ENCODE measurements at places on chromosomes 16 and 17.

DNA sequence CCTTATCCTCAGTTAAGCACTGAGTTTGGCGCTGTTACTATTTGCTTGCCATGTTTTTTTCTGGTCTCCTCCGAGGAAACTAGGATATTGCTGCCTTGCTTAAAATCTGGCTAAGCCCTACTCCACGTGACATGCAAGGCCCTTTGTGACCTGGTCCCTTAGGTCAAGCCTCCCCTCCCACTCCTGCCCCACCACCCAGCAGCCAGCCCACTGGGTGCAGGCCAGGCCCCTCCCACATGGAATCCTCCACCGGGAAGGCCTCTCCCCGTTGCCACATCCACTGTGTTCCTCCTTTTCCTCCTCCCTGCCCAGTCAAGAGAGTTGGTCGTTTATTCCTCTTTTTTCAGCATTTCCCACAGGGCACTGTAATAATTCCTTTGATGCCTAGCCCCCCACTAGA, 16.2 kb downstream of the PSMD3 start:
- DNase-seq, result no peak

DNA sequence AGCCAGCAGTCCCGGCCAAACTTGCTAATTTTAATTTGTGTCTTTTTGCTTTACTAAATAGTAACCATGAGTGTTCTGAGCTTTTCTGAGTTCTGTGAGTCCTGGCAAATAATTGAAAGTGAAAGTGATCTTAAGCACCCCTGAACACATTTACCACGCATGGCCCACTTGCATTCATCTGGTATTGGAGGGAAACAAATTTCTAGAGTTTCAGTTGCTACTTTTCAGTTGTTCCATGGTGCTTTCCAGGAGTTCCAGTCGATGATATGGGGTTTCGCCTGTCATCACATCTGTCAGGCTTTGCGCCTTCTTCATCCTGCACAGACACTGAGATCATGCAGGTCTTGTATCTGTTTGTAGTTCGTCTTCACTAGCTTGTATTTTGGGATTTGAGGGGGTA, 44.1 kb downstream of the CRLF3 start:
- no peak for DNase-seq

DNA sequence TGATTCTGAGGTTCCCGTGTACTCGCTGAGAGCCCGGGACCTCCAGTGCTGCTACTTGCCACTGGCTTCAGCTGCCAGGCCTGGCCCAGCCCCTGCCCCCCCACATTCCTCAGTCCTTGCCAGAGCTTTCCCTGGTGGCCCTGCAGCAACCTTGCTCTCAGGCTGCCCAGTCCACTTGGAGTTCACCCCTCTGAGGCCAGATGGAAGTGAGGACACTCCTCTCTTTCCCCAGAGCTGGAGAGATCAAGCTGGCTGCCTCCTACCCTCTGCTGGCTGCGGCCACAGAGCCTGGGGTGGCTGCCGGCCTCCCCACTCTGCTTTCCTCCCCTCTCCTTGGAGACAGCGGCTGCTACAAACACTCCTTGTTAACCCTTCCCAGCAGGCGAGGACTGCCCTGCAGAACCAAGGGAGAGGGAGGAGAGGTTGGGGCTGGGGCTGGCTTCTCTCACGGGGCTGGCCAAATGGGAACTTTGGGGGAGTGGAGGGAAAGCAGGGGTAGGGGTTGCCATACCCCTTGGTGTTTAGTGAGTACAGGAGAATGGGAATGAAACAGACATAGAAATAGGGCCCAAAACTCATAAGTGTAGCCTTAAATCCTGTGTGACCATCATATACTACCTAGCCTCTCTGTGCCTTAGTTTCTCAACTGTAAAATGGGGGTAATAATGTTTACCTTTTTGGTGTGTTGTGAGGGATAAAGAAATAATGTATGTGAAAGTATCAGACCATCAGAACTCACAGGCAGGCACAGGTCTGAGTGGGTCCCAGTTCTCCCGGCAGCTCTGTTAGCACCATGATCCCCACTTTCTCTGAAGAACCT, at the start of gene GAS2L2:
Gene GAS2L2 (minus strand): TSS at position 295 of the 820 bp plus-strand sequence. CDS start 389 bp downstream, outside the sequence.
- no peak for DNase-seq

- no peak for DNase-seq
Observed at GRCh38 chr16:73023752-73024570, 24.0 kb downstream of the ZFHX3 start.

GRCh38 chr17:50986989-50987660, 121.0 kb upstream of the TOB1 start:
- no peak for DNase-seq

DNA sequence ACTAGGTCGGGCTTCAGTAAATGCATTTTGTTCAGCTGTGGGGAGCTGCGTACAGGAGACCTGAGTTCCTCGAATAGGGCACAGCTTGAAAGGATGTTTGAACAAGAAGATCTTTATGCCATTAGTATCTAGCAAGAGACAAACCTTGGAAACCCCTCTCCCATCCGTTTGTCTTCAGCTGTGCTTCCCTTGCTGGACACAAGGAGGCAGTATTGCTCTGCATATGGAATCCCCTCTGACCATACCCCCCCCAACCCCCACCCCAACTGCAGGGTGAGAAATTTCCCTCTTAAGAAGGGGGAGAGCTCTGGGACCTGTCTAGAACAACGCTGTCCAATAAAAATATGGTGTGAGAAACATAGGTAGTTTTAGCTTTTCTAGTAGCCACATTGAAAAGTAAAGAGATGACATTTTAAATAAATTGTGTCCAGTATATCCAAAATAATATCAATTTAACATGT, 1.6 kb downstream of the MRM1 start:
- DNase-seq, result peak; percentile 54

DNA sequence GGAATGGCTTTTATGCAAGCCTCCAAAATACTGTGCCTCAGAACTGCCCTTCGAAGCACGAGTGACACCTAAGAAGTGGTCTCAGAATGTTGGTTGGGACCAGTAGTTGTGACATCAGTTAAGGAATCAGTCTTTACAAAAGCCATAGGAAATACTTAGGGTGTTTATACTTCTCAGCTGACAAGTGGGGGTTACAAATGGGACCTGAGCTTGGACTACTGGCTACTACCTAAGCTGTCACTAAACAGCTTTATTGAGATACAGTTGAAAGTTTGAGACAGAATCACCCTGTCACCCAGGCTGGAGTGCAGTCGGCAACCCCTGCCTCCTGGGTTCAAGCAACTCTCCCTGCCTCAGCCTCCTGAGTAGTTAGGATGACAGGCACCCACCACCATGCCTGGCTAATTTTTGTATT, 5.0 kb downstream of the RPL19 start:
- no peak for DNase-seq

DNA sequence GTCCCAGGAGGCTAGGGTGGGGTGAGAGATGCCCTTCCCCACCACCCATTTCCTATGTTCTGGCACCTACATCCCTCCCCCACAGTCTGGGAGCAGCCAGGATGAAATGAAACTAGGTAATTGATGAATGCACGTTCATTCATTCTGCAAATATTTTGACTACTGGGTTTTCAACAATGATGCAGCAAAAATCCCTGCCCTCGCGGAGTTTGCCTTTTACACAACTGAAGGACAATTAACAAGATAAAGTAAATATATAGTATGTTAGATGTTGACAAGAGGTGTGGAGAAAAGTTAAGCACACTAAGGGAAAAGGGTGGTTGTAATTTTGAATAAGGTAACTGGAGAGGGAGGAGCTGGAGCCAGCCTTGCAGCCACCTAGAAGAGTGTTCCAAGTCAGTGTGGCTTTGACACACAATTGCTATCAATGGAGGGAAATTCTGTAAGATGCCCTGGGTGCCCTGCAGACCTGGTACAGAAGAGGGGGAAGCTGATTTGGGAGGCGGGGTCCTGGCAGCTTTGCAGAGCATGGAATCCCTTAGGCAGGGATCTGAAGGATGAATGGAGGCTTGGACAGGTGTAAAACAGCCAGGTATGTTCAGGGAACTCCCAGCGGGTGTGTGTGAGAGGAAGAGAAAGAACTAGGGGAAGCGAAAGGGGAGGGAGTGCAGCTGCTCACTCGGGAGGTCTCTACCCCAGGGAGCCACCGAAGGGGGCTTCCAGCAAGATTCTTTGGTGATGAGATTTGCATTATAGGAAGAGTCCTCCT, 2.5 kb downstream of the TMEM92 start:
- DNase-seq, result no peak

DNA sequence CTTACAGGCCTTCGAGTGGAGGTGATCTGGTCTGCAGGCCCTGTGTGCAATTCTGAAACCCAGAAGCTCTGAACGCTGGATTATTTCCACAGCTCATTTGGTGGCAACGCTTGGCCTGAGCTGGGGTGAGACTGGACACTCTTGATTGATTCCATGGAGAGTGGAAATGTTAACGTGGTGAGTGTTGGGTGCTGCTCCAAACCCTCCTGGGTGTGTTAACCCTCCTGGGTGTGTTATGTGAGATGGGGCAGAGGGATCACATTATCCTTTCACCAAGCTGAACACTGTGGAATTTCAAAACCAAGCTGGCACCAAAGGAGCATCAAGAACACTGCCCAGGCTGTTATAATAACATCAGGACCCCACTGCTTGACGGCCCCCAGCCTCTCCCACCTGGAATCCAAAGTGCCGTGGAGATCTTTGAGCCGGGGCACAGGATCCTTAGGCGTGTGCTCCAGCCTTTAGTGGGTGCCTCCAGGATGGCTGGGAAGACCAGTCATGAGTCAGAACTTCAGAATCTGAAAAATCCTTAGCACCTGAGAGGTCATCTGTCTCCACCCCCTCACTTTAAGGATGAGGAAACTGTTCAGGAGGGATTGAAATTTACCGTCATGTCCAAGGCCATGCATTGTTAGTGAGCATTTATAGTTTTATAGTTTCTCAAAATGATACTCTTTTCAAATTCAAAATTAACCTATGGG, 75.0 kb downstream of the RPTOR start:
- DNase-seq, result no peak

GRCh38 chr17:63658366-63658765, 36.1 kb downstream of the MAP3K3 start:
- DNase-seq, result no peak

DNA sequence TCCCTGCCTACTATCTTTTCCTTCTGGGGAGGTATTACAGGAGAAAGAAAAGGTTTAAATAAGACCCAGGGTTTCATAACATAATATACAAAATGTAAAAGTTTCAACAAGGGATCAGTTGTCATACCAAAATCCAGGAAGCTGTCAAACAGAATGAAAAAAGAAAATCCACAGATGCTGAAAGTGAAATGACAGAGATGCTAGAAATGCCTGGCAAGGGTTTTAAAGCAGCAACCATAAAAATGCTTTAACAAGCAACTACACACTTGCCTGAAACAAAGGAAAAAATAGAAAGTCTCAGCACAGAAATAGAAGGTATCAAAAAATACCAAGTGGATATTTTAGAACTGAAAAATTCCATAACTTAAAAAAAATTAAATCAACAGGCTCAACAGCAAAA, 105.0 kb downstream of the C16orf78 start:
- no peak for DNase-seq

DNA sequence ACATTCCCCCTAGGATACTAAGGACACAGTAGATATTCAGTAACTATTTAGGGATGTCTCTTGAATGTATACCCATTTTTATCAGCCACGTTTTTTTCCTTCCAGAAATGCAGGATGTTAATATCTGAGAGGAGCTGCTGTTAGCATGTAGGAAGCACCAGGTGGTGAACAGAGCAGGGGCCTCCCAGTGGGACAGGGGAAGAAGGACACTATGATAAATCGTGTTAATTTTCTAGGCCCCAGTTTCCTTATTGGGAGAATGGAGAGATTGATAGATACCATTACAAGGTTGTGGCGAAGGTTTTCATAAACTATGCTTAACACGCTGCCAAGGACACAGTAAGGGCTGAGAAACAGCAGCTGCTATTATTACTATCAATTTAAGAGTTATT, 45.4 kb downstream of the PRSS54 start:
- DNase-seq, result no peak

DNA sequence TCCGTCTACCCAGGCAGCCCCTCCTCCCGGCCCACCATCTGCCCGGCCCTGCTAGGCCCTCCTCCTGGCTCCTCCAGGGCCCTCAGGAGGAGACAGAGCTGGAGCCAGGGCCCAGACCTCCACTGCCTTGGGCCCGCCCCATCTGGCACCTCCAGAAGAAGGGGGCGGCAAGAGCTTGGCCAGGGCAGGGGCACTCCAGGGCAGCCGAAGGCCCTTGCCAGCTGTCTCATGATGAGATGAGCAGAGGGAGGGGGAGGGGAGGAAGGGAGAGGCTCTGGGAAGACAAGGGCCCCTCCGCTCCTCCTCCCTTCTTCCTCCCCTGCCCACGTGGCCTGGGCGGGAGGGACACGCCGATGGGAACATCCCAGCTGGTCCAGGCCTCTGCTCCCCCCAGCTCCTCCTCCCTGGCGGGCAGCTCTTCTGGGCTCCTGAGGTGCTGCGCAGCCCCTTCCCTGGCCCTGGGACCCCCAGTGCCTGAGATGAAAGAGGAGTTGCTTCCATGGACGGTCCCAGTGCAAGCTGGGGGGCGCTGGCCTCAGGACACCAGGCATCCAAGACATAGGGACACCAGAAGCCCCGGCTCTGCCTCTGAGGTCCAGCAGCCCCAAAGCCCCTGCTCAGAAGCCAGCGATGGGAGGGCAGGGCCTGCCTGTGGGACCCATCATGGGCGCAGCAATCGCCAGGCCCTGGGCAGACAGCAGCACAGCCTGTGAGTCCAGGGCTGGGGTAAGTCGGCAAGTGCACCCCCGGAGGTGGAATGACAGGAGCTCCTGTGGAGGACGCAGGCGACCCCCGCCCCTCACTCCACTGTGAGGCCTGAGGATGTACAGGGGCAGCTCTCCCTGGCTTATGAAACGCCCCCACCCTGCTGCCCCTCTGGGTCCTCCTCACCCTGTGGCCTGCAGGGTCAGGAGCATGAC, 23.6 kb upstream of the ENPP7 start:
- no peak for DNase-seq

- peak; percentile 59 for DNase-seq
Observed at GRCh38 chr16:10150906-10151305, 31.3 kb downstream of the GRIN2A start.

- no peak for DNase-seq
Observed at GRCh38 chr17:50219342-50219741, 17.9 kb upstream of the COL1A1 start.

- no peak for DNase-seq
Observed at GRCh38 chr16:14500791-14501190, 129.3 kb downstream of the PARN start.

DNA sequence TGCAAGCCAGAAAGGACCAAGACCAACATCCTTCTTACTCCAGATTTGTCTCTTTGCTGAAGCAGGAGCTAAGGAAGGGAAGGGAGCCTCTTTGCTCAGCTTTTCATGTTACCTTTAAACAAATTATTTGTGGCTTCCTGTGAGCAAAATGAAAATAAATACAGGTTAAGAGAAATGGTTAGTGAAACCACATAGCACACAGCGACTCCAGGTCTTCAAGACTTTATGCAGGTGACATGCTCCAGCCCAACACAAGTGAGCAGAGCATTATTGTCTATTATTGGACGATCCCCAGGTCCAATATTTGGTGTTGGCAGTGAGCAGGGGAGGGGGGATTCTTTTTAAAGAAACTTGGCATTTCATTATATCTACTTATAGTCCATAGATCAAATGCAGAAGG, 53.3 kb downstream of the SALL1 start:
- DNase-seq, result no peak

GRCh38 chr17:7982666-7983065, 19.7 kb upstream of the GUCY2D start:
- DNase-seq, result no peak

GRCh38 chr16:1196494-1196893, 28.6 kb downstream of the TPSG1 start:
- DNase-seq, result no peak

GRCh38 chr16:85395207-85395912, 217.8 kb upstream of the GSE1 start:
- peak; percentile 90 for DNase-seq

GRCh38 chr16:86086471-86086870, 187.5 kb downstream of the IRF8 start:
- DNase-seq, result no peak

Measured in COLO829 (cell line).